ENCODE measurements at places on chromosomes 5 and 9.
A peak's percentile ranks its signal among the peaks of the same experiment; 100 is the strongest.

DNA sequence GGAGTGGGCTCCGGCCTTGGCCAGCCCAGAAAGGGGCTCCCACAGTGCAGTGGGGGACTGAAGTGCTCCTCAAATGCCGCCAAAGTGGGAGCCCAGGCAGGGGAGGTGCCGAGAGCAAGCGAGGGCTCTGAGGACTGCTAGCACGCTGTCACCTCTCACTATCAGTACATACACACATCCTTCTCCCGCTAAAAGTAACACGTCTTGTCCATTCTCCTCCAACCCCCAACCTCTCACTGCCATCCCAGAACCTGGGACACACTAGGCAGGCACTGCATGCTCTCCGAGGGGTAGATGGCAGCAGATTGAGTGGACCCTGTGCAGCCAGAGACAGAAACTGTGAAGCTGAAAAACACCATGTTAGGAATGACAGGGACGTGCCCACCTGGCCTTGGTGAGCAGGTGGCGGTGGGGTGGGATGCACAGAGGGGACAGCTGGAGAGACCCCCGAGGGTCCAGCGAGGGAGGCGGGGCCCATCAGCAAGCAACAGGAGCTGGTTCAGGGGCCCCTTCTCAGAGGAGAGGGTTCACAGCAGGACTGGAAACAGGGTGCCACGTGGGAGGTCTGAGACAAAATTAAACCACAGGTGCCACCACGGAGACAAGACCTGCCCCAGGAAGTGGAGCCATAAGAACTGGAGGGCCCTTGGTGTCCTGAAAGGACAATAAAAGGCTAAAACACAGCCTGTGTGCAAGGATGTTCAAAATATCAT is 16.9 kb downstream of the SEMA4D start:
- no peak for ATAC-seq

GRCh38 chr9:95023217-95024003 is 294.1 kb downstream of the FANCC start:
- no peak for ATAC-seq

GRCh38 chr9:129746092-129746777 is 6.6 kb downstream of the PTGES start:
- peak; percentile 27 for ATAC-seq

DNA sequence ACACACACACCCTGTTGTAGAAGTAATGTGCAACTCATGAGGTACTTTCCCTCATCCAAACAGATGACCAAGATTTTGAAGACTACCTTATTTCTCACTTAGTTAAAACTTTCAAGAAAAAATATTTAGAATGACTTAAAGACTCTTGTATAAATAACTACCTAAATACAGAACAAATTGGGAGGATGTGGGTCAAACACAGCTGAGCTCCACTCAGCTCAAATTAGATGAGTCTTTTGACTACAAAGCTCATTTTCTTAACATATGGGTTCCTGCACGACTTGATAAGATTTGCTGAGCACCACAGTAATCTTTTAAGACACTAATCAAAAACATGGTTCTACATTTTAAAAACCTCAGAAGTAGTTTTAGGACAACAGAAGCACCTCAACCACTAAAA is 8.9 kb downstream of the MTX3 start:
- no peak for ATAC-seq

GRCh38 chr5:66655395-66656324 is 59.5 kb downstream of the MAST4 start:
- ATAC-seq: no peak

- no peak for ATAC-seq
Measured at GRCh38 chr9:10062629-10063395, 550.0 kb downstream of the PTPRD start.

GRCh38 chr9:130630506-130631330 is 33.7 kb upstream of the PRDM12 start:
- no peak for ATAC-seq

GRCh38 chr9:87644659-87645058 is 81.3 kb upstream of the CTSL start:
- peak; percentile 75 for ATAC-seq

- peak; percentile 47 for ATAC-seq
Measured at GRCh38 chr5:173872957-173873305, 15.2 kb upstream of the CPEB4 start.

DNA sequence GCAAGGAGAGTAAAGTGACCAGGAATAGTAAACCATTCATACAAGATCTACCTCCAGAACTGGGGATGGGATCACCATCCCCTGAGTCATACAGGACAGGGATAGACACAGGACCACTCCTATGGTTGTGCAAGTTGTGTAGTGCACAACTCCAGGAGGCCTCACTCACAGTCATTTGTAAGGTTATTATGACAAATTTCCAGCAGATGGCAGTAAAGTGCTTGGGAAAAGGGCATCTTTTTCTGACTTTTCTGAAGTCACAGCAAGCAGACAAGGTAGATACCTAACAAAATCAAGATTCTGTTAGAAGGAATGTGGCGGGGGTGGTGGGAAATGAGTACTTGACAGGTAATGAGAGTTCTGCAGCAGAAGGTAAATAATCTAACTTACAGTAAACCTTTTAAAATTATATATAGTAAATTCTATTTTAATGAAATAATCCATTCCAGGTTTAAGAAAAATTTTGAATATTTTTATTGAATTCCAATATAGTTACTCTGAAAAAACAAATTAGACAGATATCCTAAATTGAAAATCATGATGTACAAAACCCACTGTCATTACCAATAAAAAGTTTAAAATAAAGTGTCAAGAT is 16.7 kb upstream of the KIF27 start:
- ATAC-seq: peak; percentile 30

DNA sequence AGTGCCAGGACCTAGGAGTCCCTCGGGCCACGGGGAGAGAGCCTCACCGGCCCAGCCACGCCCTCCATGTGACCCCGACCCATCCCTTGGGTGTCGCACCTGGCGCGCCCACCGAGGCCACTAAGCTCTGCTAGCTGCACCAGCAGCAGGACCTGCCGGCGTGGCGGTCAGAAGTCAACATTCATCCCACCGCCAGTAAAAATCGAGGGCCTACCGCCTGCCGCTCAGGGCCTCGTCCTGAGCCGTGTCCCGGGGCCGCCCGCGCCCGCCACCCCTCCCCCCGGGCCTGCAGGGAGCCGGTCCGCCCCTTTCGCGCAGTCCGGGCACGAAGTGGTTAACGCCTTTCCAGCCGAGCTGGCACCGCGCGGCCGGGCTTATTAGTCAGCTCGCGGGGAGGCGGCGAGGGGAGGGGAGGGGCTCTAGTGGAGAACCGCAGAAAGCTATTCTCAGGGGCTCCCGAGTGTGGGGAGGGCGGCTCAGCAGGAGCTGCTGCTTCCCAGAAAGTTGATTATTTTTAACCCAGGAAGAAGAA is 124.4 kb downstream of the C9orf50 start:
- ATAC-seq: peak; percentile 78
